Activated naive CD8-positive, alpha-beta T cell treated with anti-CD3 and anti-CD28 coated beads, Interleukin-2, amount 10 ng/mL, durations not matched to agents 7 days and 5 days (primary cell): ENCODE measurements at places on chromosomes 2 and 18. TPM values are rescaled to one million over a fixed set of nuclear protein-coding genes. Genes with fewer than 3 reads are reported as not detected.

- no peak for DNase-seq
These were observed 320.2 kb downstream of the KCNS3 start for GRCh38 chr2:18198677-18199076.

STPG4 gene
- total RNA-seq, result 0.19 TPM

SAG gene
- total RNA-seq, result not detected

GRCh38 chr2:150674283-150674682 is 186.8 kb upstream of the RND3 start:
- no peak for DNase-seq

DCAF17 gene
- 17.7 TPM for total RNA-seq

- DNase-seq, result no peak
These were observed 52.5 kb downstream of the CDH2 start for GRCh38 chr18:28124131-28125029.

CHMP1B gene
- total RNA-seq, result 35.2 TPM

FTCDNL1 gene
- 1.7 TPM for total RNA-seq

PARD3B gene
- total RNA-seq, result 0.55 TPM

GRCh38 chr2:8110716-8111115 is 571.1 kb upstream of the ID2 start:
- no peak for DNase-seq

SIX2 gene
- total RNA-seq, result not detected

ETAA1 gene
- 14.1 TPM for total RNA-seq

AGXT gene
- not detected for total RNA-seq

GRCh38 chr18:30522288-30522929 is 520.1 kb downstream of the DSC3 start:
- no peak for DNase-seq

DSEL gene
- 0.60 TPM for total RNA-seq

GRCh38 chr2:205730701-205731582 is 48.6 kb downstream of the NRP2 start:
- DNase-seq, result no peak

- DNase-seq, result no peak
These were observed 230.1 kb downstream of the GPD2 start for GRCh38 chr2:156666130-156666785.

DNA sequence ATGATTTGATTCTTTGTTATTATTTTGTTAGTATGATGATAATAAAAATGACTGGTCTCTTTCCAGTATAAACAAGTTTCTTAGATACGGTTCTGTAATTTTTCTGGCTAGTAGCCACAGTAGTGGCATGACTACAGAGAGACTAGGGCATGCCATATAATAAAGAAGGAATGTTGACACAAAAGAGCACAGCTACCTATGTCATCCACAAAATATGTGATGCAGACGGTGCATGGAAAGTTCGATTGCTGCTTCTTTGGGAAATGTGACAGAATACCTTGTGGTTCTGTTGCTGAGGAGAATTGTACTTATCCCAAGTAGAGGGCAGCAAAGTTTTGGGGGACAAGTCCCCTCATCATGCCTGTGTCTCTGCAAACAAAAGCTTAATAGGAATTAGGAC is 26.1 kb upstream of the SETBP1 start:
- DNase-seq, result no peak

GRCh38 chr2:28751956-28752630 is 463 bp downstream of the PPP1CB start:
- no peak for DNase-seq

PHLPP1 gene
- 6.1 TPM for total RNA-seq

MFSD2B gene
- total RNA-seq, result not detected

GRCh38 chr2:129881786-129882396 is 97.6 kb upstream of the RAB6C start:
- DNase-seq, result no peak

RGPD4 gene
- 0.61 TPM for total RNA-seq

IL36RN gene
- total RNA-seq, result not detected

GRCh38 chr2:205959521-205959920 is 126.5 kb downstream of the INO80D start:
- DNase-seq, result no peak

- no peak for DNase-seq
These were observed 185.1 kb upstream of the ZNF804A start for GRCh38 chr2:184413221-184413620.

DNA sequence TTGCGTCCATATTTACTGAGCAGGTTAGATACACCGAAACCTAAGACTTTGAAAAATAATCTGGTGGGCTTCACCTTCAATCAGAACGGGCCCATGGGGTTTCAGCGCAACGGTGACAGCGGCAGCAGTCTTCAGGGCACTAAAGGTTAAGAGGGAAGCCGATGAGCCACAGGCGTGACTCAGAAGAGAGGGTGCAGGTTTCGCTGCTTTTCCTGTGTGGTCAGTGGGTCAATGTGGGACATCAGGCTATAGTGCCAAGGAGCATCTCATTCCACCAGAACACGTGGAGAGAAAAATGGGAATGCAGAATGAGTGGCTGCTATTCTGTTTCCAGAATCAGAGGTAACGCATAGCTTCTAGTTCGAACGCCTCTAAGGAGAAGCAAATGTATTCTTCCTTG is 8.9 kb downstream of the PTGR3 start:
- DNase-seq, result no peak

MAB21L4 gene
- total RNA-seq, result not detected

GRCh38 chr2:221554769-221555493 is 17.2 kb downstream of the EPHA4 start:
- DNase-seq, result no peak

DNA sequence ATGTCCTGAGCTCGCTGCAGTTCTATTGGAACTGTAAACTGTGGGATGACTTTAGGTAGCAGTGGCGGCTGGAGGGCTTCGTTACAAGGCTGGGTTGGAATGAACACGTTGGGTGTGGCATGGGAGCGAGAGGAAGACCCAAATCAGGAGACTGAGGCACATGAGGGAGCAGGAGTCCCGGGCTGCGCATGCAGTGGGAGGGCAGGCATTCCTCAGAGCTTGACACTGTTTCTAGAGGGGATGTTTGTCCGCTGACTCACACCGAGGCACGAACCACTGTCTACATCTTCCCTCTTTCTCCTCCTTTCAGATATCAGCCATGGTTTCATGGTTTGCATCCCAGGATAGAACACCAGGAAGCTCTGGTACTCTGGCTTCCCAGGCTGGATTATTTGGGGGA is 40.6 kb upstream of the LAMA1 start:
- no peak for DNase-seq

DNA sequence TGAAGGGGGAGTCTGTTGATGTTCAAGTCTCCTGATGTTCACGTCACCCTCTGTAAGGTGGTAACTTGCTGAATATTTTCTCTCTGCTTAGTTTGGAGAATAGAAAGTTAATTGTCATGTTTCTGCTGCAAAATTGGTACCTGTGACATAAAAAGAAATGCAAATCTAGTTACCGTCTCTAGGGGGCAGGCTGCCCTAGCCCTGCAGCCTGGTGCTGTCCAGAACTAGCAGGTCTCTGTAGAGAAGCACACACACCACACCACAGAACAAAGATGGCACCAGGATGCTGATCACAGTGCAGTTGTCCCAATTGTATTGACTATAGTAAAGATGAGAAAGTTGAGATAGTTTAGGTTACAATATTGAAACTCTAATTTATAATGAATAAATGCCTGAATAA is 47.0 kb downstream of the SLC9A4 start:
- DNase-seq, result no peak

DNA sequence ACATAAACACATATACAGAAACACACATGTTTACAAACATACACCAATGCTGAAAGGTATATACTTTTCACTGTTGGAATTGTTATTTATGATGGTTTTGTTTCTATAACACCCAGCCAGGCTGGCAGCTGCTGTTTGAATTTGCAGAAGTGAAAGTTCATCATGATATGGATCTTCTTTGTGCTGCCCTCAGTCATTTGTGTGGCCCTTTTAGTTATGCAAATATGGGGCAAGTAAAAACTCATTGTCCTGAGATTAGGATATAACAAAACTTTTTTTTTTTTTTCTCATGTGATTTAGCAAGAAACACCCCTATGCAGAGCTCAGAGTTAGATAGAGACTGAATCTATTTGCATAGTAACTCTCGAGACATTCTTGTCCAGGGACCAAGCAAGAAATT is 714.1 kb downstream of the KCNJ3 start:
- no peak for DNase-seq

DNA sequence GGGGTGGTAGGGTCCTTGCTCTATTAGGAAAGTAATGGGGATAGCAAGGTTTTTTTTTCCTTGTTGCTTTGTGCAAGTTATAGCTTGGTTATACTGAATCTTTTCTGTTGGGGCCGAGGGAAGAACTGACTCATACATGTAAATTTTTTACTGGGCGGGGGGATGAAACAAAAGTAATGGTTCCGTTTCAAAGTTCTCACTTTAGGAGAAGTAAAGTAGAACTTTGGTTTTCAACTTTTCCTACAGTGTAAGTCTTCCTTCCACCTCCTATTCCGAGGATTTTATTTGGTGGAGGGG is 1.1 kb downstream of the AFTPH start:
- no peak for DNase-seq

- DNase-seq, result no peak
These were observed 14.6 kb upstream of the LTBP1 start for GRCh38 chr2:32931945-32932709.

- no peak for DNase-seq
These were observed 11.1 kb downstream of the RNF149 start for GRCh38 chr2:101297383-101297782.
